ENCODE measurements at places on chromosomes 12 and 14.

GRCh38 chr12:1350055-1350933, 244.1 kb downstream of the FBXL14 start:
- DNase-seq: peak; percentile 89

GRCh38 chr12:108370415-108370814, 31.3 kb upstream of the CMKLR1 start:
- DNase-seq: no peak

- DNase-seq: no peak
These were observed 1419.9 kb upstream of the TMEM132C start for GRCh38 chr12:126847005-126847629.

DNA sequence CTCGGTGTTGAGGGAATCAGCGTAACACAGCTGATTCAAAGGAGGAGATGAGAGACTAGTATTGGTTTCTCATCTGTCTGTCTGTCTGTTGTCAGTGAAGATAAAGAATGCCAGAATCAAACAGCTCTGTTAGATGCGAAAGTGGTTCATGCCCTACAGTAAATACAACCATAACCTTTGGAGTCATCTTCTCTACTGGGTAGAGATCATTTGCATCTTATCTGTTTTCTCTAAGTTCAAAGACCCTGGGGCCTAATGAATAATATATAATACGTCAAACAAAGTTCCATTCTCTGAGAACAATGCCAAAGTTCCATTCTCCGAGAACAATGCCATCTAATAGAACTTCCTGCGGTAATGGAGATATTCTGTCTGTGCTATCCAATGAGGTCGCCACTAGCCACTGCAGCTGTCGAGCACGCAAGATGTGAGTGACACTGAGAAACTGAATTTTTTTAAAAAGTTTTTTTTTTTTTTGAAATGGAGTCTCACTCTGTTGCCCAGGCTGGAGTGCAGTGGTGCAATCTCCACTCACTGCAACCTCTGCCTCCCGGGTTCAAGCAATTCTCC, 6.6 kb downstream of the IL31 start:
- DNase-seq: no peak

DNA sequence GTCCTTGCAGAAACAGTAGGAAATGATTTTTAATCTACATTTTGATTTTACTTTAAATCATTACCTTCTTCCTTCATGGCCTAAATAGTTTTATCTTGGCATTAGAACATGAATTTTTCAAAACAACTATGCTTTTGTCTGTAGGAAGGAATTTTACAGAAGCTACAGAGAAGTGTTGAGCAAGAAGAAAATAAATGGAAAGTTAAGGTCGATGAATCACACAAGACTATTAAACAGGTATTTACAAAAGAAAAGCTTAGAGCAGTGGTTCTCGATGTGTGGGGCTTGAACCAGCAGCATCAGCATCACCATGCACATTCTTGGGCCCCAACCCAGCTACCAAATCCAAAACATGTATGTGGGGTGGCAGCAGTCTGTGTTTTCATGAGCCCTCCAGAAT, 91.6 kb downstream of the KTN1 start:
- DNase-seq: no peak

DNA sequence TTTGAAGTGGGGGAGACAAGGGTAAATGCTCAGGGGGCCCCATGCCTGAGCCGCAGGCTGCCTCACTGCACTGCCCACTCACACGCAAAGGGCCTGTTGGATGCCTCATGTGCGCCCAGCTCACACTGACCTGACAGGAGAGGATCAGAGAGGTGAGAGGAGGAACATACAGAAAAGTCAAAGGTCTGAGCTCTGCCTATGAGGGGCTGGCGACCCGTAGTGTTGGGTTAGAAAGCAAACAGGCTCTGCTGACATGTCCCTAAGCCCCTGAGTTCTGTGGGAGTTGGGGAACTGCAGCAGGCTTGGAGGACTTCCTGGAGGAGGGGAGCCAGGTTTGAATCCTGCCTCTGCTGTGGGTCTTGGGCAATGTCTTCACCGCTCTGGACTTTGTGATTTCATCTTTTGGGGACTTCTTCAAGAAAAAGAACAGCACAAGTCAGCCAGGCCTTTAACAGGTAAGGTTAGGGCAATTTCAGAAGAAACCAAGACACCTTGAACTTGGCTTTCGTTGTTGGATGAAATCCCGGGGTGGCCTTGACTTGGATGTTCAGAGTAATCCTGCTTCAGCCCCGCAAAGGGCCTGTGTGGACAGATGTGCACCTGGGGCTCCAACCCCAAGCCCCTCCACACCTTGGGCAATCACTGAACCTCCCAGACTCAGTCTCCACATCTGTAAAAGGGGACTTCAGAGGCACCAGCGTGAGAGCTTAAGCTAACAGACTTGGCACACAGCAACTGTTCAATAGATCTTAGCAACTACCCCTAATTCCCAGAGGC, 116.8 kb downstream of the SCARB1 start:
- no peak for DNase-seq
